Large intestine (tissue), 12 donors: ENCODE measurements at places on chromosomes 7 and 10. TPM values are rescaled to one million over a fixed set of nuclear protein-coding genes. Genes with fewer than 3 reads are reported as not detected.

Gene FANK1
- polyA plus RNA-seq: 5.0 TPM

Gene ZNF789
- 61.3 TPM for polyA plus RNA-seq

Gene CALCR
- 0.34 TPM for polyA plus RNA-seq

Gene TRPV6
- polyA plus RNA-seq: 2.2 TPM

Gene PSD
- 62.0 TPM for polyA plus RNA-seq

Gene EBF3
- polyA plus RNA-seq: 7.5 TPM

Gene C10orf143
- polyA plus RNA-seq: 4.7 TPM

Gene RARRES2
- polyA plus RNA-seq: 58.2 TPM

- no peak for DNase-seq
Measured at GRCh38 chr10:124156524-124157260, 63.3 kb upstream of the CHST15 start.

DNA sequence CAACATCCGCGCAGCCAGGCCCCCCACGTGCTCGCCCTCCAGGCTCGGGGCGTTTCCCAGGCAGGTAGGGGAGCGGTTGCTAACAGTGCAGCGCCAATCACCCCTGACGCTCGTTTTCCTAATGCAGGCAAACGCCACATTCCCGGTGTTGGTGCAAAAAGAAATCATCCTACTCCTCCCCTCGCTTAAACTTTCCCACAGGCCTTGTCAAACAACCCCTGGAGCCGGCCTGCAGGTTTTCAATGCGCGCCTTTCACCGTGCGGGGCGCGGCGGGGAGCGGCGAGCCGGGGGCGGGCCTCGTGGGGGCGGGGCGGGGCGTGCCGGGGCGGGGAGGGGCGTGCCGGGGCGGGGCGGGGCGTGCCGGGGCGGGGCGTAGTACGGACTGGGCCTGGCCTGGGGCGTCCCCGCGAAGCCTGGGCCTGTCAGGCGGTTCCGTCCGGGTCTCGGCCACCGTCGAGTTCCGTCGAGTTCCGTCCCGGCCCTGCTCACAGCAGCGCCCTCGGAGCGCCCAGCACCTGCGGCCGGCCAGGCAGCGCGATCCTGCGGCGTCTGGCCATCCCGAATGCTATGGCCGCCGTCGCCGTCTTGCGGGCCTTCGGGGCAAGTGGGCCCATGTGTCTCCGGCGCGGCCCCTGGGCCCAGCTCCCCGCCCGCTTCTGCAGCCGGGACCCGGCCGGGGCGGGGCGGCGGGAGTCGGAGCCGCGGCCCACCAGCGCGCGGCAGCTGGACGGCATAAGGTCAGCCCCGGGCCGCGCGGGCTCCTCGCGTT lies at the start of gene ECHDC3:
Gene ECHDC3 (plus strand): TSS at position 374 of the 770 bp plus-strand sequence. CDS start 195 bp downstream, at position 569.
- peak; percentile 18 for DNase-seq

DNA sequence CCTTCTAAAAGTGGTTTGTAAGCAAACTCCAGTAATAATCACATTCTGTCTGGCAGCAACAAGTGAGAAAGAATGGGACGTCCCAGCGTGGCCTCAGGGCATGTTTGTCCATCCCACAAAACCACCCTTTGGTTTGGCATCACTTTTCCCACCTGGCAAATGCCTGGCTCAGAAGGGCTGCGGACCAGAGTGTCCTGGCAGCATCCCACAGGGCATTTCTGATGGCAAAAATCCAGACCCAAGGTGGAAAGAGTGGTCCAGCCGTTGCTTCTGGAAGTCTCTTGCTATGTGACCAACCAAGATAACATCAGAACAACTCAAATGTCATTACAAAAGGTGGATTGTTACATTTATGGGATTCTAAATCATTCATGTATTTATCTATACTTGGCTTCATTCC lies 174.4 kb downstream of the CREB5 start:
- DNase-seq: no peak

DNA sequence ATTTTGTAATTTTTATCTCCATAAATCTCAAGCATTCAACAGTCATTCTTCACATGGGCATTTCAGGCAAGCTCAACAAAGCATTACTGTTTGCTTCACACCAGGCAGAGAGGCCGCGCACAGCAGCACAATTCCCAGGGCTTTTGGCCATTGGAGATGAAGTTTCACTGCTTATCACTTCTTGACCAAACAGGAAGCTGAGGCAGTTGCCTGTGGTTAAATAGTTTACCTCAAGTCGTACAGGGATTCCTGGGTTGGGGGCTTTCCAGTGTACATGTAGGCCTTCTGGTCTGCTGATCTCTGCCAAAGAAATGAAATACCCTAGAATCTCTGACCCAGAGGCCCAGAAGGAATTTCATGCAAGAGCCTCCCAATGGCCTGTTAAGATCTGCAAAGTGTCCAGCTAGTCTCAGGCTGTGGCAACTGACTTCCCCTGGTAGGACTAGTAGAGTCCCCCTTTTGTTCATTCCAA lies 11.2 kb upstream of the PRDX3 start:
- no peak for DNase-seq

- peak; percentile 29 for DNase-seq
Measured at GRCh38 chr7:151599401-151600227, 79.9 kb upstream of the RHEB start.

- no peak for DNase-seq
Measured at GRCh38 chr7:37482505-37482904, 33.8 kb upstream of the ELMO1 start.

GRCh38 chr7:137619181-137619580 lies 227.6 kb downstream of the DGKI start:
- DNase-seq: no peak

GRCh38 chr10:131786756-131787605 lies 113.8 kb upstream of the PPP2R2D start:
- no peak for DNase-seq

DNA sequence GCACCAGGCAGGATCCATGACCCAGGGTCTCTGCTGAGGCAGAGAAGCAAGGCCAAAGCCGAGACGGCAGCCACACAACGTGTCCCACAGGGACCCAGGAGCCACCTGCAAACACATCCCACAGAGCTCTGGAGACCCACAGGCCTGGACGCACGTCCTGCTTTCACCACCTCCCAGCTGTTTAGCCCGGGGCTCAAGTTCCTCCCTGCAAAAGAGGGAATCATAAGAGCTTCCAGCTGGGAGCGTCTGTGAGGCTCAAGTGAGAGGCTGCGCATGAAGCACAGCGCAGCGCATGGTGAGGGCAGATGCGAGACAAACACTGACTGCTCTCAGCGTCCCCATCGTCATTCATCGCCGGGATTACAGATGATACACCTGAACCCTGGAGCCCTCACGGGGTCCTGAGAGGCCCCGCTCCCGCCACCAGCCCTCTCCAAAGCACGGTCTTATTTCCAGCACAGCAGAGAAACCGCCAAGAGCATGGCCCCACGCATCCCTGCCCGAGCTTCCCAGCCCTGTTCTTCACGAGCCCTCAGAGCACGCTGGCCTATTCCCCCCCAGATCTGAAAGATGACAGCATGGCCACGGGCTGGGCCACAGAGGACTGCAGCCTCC lies 88.7 kb downstream of the MAD1L1 start:
- no peak for DNase-seq

GRCh38 chr7:145839814-145840213 lies 276.8 kb upstream of the CNTNAP2 start:
- no peak for DNase-seq

- DNase-seq: no peak
Measured at GRCh38 chr7:146433501-146433900, 316.9 kb downstream of the CNTNAP2 start.

- DNase-seq: peak; percentile 73
Measured at GRCh38 chr7:132878204-132878919, 203.5 kb downstream of the CHCHD3 start.

DNA sequence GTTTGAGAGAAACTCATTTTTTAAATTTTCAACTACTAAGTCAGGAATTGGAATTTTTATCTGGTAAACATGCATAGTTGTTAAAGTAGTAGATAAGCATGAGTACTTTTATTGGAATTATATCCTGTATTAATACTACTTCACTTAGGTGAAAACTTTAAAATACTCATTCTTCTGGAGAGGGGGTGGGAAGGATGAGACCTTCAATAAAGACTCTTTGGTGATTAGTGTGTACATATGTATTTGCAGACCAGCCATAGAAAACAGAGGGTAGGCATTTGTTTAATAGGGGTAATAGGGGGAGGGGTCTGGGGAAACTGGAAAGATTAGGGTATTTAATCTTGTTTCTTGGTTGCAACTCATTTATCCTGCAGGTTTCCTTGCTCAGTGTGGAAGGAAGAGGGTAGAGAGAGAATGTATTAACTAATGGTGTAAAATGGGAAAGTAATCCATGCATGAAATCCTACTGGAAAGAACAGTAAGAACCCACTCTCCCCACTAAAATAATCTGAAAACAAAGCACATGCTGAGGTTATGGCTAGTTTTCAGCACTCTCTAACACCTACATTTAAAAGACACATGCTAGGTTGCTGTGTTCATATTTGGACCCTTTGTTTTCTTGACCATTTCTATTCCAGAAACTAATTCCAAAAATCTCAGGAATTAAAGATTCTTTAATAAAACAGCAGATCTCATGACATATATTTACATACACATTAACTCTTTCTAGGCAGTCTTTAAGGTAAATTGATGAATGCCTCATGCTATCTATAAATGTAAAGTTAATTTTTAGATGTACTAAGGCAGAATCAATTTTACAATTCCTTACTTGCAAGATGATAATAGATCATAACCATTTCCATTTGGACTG lies 6.2 kb upstream of the IGF2BP3 start:
- DNase-seq: peak; percentile 36

GRCh38 chr7:44979481-44980392 lies 922 bp upstream of the MYO1G start:
- no peak for DNase-seq

DNA sequence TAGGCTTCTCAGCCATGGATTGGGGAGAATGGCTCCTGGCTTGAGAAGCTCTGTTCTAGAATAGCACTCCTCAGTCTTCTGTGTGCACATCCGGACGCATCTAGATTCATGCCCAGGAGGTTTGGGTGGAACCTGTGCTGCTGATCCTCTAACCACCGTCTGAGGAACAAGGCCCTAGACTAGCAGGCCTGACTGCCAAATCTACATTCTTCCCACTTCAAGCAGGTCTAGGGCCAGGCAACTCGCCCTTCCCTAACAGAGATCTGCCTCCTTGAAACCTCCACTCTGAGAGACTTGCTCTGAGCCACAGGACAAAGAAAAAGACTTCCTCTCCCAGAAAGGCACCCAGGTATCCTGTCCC lies 61.6 kb downstream of the KCNMA1 start:
- no peak for DNase-seq

DNA sequence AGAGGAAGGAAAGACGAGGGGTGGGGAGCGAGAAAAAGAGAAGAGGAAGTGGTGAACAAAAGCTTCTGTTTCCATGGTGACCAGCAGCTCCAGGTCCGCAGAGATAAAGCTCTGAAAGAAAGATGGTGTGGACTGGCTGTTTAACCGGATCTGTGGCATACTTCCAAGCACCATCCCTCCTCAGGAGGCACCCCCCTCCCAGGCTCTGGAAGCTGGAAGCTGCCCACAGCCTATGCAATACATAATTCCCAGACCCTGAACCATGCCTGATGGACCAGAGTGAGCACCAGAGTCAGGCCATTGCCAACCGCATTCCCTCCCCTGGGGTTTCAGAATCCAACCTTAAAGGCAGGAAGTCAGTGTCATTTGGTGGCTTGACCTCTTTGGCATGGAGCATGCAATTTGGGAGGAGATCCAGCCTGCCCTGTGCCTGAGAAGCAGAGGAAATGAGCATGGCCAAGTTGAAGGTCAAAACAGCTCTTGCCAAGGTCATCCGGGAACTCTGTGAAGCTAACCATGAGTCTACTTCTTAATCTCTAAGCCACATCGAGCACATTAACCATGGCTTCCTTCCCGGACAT lies 22.2 kb upstream of the CPXM2 start:
- no peak for DNase-seq

GRCh38 chr10:22542773-22543172 lies 171.6 kb downstream of the PIP4K2A start:
- no peak for DNase-seq

DNA sequence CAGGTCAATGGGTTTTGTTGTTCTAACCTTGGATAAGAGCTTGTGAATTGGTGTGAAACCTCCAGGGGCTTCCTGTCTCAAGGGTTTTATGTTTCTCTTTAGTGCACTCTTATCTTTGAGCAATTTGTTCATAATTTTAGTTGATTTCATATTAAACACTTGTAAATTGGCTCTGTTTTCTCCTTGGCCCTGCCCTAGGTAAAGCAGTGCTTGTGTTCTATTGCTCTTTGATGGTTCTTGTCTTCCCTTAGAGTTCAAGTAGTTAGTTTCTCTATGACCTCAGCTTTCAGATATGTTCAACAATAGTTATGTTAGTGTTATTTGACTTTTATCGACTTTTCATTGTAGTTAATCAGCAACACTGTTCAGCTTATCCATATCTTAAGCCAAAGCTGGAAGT lies 566.4 kb upstream of the POT1 start:
- no peak for DNase-seq

DNA sequence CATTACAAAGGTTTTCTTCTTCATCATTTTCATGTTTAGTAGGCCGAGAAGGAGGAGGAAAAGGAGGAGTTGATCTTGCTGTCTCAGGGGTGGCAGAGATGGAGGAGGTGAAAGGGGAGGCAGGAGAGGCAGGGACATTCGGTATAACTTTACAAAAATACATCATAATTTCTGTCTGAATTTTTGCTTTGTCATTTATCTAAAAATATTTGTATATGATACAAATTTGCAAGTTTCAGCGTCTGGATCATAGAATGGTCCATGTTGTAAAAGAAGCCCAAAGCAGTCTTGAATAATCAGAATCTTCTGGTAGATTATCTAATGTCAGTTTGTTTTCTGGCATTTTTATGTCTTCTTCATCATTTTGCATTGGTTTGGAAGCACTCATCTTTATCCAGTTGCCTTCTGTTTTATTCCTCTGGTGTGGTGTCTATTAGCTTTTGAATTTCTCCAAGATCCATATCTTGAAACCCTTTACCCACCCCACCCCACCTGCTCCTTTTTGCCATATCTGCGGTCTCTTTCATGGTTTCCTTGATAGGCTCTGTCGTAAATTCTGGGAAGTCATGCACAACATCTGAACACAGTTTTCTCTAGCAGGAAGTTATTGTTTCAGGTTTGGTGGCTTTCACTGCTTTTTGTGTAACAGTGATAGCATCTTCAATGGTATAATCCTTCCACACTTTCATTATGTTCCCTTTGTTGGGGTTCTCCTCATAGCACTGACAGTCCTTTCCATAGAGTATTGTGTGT lies 95.0 kb downstream of the ST7 start:
- no peak for DNase-seq

DNA sequence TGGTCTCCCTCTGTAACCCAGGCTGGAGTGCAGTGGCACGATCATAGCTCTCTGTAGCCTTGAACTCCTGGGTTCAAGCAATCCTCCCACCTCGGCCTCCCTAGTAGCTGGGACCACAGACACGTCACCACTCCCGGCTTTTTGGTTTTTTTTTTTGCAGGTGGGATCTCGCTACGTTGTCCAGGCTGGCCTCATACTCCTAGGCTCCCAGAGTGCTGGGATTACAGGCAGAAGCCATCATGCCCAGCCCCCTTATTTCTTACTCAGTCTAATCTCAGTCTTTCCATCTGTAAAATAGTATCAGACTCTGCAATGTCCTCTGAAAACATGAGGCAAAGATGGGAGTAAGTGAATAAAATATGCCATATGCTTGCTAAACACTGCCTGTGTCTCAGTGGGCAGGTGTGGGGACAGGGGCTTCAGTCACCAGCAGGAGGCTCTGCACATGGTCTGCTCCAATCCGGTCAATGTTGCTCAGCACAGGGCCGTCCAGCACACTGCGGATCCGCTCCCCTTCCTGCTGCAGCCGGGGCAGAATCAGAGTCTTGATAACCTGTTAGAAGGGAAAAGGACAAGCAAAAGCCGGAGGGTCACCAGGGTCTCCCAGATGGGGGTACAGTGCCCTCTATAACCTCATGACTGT lies 8.2 kb downstream of the AP4M1 start:
- no peak for DNase-seq

- DNase-seq: no peak
Measured at GRCh38 chr10:4481192-4481591, 344.8 kb upstream of the AKR1E2 start.

- DNase-seq: no peak
Measured at GRCh38 chr7:99008181-99008631, 129.9 kb downstream of the TRRAP start.
